ENCODE measurements at places on chromosomes 11 and 22.

- no peak for DNase-seq
Observed at GRCh38 chr11:117725048-117725734, 71.8 kb downstream of the DSCAML1 start.

DNA sequence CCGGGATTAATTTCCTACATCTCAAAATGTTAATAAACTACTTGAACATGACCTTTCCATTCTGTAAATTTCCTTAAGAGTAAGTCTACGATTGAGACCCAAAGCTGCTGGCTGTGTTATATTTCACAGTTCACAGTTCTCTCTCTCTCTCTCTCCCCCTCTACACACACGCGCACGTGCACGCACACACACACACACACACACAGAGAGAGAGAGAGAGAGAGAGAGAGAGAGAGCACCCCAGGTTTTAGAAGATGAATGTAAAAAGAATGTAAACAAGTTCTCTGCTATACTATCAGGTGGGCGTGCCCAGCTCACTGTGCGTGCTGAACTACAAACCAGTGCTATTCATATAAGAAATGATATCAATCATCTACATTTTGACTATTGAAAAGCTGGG lies 3.3 kb downstream of the BDNF start:
- DNase-seq, result no peak

- no peak for DNase-seq
Observed at GRCh38 chr11:60830478-60831142, 11.3 kb upstream of the CCDC86 start.

- no peak for DNase-seq
Observed at GRCh38 chr11:81444297-81444696, 1289.4 kb downstream of the FAM181B start.

- no peak for DNase-seq
Observed at GRCh38 chr11:67666676-67667489, 7.5 kb downstream of the ALDH3B2 start.

- DNase-seq, result no peak
Observed at GRCh38 chr22:28419919-28420318, 259.7 kb downstream of the TTC28 start.

Measured in inflammatory macrophage treated with lipopolysaccharide for 1 hour (primary cell).